NCI-H460 (cell line): ENCODE measurements at places on chromosomes 5 and 9.
A peak's percentile ranks its signal among the peaks of the same experiment; 100 is the strongest.

DNA sequence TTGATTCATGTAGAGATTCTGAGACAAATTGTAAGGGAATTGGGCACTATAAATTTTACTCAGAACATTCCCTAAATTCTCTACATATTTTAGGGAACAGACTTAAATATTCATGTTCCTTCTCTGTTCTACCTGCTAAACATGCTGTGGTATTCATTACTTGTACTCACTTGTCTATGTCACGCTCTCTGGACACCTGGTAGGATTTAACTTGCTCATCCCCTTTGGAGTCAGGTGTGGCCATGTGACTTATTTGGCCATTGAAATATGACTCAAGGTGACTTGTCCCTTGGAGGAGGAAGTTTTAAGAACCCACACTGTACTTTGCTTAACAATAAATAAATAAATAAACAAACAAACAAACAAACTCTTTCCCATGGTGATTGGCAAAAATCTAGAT lies 2258.8 kb upstream of the WWC1 start:
- DNase-seq: no peak

- no peak for DNase-seq
These were observed 117.2 kb upstream of the PITX1 start for GRCh38 chr5:135151256-135151655.

- DNase-seq: peak; percentile 23
These were observed 980 bp downstream of the CCNO start for GRCh38 chr5:55232271-55232984.

GRCh38 chr9:93479726-93480125 lies 26.3 kb upstream of the FAM120AOS start:
- DNase-seq: no peak

DNA sequence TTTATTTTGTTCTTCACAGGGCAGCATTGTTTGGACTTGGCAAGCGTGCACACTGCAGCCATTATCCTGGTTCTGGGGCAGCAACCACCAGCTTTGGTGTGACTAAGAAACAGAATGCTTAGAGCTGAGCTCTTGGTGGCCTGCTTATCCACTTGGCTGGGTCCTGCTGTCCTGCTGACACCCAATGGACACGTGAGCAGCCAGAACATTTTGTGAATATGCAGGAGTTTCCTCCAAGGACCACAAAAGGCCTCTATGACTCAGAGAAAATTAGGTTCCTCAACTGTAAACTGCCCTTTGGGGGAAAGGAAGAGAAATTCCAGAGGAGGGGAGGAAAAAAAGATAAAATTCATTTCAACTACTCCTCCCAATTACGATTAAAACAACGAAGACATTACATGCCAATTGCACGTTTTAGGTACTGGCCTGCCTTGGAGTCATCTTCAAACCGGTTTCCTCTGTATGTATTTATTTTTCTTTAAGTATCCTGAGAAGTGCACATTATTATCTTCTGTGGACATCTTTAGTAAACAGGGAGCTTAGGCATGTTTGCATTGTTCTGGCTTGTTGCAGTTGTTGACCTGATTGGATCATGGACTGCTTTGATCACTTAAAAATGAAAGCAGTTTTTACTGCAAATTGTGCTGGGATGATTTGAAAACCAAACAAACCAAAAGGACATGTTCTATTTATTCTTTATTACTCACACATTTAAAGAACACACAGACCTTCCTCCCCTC lies 82.3 kb upstream of the TLE4 start:
- no peak for DNase-seq

GRCh38 chr5:42858687-42859086 lies 47.0 kb upstream of the SELENOP start:
- DNase-seq: no peak

DNA sequence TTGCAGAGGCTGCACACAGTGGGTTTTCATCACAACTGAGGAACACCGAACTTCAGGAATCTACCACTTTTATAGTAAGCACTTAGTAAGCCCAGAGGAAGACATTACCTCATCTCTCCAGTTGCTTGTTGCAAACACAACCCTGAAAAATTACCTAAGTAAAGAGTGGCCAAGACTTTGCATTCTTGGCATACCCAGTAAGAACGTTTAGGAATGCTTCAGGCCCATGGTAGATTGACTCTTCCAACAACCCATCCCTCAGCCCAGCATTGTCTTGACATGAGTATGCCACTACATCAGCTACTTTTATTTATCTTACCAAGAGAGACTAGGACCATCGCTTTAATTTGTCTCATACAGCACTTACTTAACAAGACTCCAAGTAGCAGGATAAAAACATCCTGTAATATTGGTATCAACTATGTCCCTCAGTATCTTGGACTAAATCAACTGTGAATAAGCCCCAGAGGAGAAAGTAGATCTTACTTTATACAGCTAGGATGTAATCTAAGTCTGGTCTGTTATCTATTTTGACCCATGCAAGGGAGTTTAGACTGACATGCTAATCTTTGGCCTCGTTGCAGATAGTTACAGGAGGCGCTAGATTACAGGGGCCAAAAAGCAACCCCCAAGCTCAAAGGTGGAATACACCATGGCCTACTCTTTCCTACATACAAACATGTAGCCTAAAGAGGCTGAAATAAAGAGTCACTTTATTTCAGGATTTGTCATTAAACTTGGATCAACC lies 114.9 kb downstream of the INVS start:
- no peak for DNase-seq

- DNase-seq: no peak
These were observed 11.2 kb downstream of the CCNI2 start for GRCh38 chr5:132758451-132758850.

DNA sequence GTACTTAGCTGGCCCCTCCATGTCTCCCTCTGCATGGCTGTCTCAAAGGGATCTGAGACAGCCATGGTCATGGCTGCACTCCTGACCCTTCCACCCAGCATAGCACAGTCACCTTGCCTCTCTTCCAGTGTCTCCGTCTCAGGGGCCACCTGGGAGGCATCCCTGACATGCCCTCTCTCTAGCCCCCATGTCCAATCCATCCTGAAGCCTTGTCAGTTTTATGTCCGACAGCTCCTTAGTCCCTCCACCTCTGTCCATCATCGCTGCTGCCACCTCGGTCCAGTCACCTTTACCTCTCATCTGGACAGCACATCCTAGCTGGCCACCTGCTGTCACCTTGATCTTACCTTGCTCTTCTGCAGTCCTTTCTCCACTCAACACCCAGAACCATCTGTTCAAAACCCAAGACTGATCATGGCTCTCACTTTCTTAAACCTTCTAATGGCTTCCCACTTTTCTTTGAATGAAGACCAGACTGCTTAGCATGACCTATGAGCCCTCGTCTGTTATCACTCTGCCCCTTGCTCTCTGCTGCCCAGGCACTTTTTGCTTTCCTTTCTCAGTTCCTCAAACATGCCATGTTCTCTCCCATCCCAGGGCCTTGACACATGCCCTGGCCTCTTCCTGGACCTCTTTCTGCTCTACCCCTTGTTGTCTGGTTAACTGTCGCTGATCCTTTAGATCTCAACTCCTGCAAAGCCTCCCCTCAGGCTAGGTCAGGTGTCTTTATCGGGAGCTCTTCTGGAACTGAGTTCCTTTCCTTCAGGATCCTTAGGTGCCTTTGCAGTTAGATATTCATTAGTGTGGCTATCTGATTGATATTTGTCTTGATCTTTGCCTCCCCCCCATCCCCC lies 181.8 kb upstream of the PITX1 start:
- DNase-seq: no peak

DNA sequence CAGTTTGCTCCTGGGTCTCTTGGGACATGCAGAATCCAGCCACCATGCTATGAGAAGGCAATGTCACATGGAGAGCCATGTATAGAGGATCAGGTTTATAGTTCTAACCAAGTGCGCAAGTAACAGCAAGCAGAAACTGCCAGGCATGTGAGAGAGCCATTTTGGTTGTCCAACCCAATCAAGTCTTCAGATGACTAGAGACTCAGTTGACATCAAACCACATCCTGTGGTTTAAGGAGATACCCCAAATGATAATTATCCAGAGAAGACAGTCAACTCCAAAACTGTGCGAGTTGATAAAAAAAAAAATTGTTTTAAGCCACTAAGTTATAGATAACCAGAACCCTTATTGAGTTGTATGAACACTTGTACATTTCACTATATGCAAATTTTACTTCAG lies 40.2 kb downstream of the TMEM232 start:
- DNase-seq: no peak

DNA sequence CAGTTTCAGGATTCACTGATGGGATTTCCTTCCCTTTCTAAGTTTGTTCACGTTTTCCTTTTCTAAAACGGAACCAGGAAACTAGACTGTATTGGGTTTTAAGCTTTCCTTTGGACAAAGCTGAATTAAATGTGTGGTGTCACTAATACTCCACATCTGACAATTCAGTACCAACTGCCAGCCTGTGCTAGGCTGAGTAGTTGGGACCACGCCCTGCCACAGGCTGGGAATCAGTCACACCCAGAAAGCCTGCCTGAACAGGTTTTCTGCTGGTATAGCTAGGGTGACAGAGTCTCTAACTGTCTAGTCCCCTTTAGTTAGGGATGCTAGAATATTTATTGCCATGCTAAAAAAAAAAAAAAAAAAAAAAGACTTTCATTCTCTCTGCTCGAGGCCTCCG lies 15.6 kb downstream of the SPACA9 start:
- no peak for DNase-seq

DNA sequence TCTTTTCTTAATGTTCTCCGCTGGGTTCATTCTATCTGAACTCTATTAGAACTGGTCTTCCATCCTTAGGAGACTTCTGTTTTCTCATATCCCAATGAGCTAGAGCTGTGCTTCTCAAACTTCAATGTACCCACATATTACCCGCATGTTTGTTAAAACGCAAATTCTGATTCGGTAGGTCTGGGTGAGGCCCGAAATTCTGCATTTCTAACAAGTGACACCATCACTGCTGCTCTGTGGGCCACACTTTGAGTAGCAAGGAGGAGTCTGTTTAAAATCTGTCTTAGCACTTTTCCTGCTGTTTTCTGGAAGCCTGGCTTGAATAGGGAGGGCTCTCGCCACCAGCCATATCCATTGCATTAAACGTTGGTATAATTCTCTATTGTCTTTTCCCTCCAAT lies 151.9 kb upstream of the CLINT1 start:
- DNase-seq: no peak

DNA sequence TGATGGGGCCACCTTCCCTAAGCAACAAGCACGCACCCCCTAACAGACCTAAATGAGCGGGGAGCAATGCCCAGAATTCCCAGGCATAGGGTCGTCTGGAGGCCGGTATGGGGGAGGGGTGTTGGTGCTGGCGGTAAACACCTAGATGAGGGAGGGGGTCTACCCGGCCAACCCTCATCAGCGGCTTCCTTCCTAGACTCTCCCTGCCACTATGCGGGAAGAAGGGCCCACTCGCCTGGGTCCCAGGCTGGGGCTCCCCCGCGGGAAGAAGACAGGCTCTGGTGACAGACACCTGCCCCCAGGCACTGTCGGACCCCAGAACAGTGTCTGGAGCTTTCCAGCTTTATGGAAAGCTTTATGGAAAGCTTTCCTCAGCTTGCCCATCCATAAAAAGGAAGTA lies 519.0 kb upstream of the SEMA6A start:
- DNase-seq: no peak

- no peak for DNase-seq
These were observed 537.6 kb downstream of the ANXA1 start for GRCh38 chr9:73689051-73689870.

DNA sequence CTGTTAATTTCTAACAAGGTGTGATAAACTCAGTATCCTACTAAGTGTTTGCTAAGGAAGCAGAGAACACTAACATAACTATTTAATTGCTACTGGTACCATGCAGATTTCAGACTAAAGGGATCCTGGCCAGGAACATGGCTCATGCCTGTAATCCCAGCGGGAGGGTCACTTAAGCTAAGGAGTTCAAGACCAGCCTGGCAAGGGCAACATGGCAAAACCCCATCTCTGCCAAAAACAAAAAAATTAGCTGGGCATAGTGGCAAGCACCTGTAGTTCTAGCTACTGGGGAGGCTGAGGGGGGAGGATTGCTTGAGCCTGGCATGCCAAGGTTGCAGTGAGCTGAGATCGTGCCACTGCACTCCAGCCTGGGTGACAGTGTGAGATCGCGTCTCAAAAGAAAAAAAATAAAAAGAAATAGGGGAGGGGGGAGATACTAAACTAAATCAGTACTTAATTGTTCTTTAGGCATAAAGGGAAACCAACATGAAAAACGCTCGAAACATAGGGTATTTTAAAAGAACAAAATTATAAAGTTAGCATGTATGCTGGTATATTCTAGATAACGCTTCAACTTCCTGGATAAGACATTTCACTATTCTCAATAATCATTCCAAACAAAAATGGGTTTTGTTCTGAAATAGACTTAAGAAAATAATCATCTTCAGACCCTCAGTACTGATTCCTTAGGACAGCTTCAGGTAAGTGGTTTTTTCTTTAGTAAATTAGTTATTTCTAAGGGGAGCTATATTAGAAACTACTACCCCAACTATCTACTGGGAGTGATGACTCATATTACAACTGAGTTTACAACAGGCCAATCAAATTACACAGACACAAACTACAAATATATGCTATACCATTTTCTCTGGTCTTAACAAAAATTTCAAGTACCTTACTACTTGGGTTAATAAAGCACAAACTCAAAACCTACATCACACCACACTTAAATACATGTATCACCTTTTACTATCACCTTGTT lies 3.5 kb downstream of the PANK3 start:
- DNase-seq: no peak

GRCh38 chr9:136539427-136540421 lies 6.1 kb downstream of the NOTCH1 start:
- no peak for DNase-seq

- no peak for DNase-seq
These were observed 389.0 kb upstream of the BRINP1 start for GRCh38 chr9:119758241-119758640.

DNA sequence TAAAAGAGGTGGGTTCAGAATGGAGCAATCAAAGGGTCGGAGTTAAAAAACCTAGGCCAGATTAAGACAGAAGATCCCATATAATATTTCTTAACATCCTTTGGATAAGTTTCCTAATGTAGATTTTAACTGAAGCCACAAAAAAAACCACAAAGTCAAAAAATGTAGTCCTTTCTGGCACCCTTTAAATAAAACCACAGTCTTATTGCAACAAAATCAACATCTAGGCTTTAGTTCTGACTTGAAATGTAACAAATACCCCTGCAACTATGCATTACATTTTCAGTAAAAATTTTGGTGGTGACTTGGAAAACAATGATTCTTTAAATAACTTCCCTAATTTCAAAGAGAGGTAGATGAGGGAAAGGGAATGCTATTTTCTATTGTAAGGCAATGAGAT lies 109.2 kb downstream of the PSAT1 start:
- DNase-seq: no peak

GRCh38 chr5:38615981-38616451 lies 59.6 kb upstream of the LIFR start:
- DNase-seq: no peak

DNA sequence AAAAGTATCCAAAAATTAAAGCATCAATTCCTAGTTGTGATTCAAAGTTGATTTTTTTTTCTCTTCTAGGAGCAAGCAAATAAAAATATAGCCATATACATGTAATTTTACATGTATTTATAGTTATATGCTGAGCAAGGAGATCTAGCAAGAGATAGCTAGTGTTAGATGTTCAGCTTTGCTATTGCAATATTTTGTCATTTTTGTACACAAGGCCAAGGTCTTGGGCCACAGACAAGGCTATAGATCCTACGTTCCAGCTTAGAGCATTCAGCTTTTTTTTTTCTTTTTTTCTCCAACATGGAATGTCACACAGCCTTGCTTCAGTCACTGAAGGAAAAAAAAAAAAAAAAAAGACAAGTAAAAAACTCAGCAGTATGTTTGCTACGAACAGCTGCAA lies 36.8 kb downstream of the HMGCR start:
- DNase-seq: no peak

- DNase-seq: no peak
These were observed 539.8 kb downstream of the PRELID2 start for GRCh38 chr5:145295236-145295835.
